Stimulated activated CD8-positive, alpha-beta memory T cell treated with anti-CD3 and anti-CD28 coated beads, Interleukin-7, amount 100 ng/mL, for 4 hours (primary cell): ENCODE measurements at places on chromosomes 16 and 17.

- no peak for DNase-seq
Measured at GRCh38 chr17:9414471-9414870, 161.1 kb downstream of the STX8 start.

DNA sequence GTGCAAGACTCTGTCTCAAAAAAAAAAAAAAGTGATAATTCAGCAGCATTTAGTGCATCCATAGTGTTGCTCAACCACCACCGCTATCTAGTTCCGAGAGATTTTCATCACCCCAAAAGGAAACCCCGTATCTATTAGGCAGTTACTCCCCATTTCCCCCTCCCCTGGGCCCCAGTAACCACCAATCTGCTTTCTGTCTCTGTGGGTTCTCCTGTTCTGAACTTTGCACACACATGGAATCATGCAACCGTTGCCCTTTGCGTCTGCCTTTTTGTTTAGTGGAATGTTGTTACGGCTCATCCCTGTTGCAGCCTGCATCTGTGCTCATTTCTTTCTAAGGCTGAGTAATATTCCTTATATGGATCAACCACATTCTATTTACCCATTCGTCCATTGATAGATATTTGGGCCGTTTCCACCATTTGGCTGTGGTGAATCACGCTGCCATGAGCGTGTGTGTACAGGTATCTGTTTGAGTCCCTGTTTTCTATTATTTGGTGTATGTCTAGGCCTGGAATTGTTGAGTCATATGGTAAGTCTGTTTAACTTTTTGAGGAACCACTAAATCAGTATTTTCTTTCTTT is 8.7 kb upstream of the SYNGR2 start:
- DNase-seq: no peak

- DNase-seq: no peak
Measured at GRCh38 chr17:81073967-81074839, 39.3 kb downstream of the BAIAP2 start.

- no peak for DNase-seq
Measured at GRCh38 chr17:66468241-66469087, 166.1 kb downstream of the PRKCA start.
